ENCODE measurements at places on chromosomes 5 and 9.
A peak's percentile ranks its signal among the peaks of the same experiment; 100 is the strongest.

GRCh38 chr9:124500028-124500795 is 7.0 kb downstream of the NR5A1 start:
- no peak for DNase-seq

GRCh38 chr9:72925126-72925789 is 27.6 kb downstream of the ALDH1A1 start:
- DNase-seq: no peak

- no peak for DNase-seq
Observed at GRCh38 chr5:150190503-150190979, 679 bp downstream of the SLC6A7 start.

GRCh38 chr5:128237000-128237399 is 153.4 kb downstream of the SLC12A2 start:
- DNase-seq: no peak

GRCh38 chr5:173745557-173745956 is 129.1 kb upstream of the BOD1 start:
- no peak for DNase-seq

DNA sequence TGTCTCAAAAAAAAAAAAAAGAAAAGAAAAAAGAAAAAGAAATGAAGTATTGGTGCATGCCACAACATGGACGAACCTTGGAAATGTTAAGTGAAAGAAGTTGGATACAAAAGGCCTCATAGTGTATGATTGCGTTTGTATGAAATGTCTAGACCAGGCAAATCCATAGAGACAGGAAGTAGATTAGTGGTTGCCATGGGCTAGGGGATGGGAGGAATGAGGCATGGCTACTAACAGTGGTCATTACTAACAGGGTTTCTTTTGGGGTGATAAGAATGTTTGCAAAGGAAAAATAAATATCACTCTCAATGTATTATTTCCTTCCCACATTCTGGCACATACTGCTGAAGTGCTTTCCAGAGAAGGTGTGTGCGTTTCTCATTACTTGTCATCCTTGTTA is 44.1 kb downstream of the UGCG start:
- DNase-seq: no peak

GRCh38 chr9:114231273-114231672 is 75.9 kb downstream of the COL27A1 start:
- no peak for DNase-seq

- DNase-seq: no peak
Observed at GRCh38 chr5:35067985-35068384, 20.2 kb upstream of the AGXT2 start.

DNA sequence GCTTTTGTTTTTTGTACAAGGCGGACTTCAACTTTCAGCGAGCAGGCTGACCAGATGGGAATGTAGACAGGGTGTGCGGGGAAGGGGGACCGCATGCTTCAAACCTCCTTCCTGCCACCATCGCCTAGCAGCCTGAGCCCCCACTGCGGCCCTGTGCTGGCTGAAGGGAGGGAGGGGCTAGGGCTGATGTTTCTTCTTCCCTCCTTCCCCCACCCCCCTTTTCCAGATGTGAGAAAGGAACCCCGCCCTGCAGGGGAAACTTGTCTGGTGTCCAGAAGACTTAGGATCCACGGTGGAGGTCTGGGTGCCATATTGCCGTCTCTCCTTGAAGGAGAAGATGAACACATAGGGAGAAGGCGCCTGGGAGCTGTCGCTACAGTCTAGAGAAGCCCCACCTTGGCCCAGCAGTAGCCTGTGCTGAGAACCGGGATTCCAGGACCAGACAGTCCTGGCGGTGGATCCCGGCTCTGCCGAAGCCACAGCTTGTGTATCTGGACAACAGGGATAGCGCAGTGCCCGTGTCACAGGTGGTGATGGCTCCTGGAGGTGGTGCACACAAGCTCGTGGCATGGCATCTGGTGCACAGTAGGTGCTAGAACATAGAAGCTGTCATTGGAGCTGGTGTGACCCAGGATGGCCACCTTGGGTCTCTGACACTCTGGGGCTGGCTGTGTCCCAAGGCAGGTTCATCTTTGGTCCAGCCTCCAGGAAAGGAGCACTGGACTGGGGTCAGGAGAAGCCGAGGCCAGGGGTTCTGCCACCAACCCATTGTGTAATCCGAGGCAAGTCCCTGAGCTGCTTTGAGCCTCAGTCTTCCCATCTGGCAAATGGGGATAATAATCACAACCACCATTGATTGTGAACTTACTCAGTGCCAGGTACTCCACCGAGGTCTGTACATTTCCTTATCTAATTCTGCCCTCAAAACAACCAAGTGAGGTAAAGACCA is 205.6 kb downstream of the C9orf50 start:
- no peak for DNase-seq

DNA sequence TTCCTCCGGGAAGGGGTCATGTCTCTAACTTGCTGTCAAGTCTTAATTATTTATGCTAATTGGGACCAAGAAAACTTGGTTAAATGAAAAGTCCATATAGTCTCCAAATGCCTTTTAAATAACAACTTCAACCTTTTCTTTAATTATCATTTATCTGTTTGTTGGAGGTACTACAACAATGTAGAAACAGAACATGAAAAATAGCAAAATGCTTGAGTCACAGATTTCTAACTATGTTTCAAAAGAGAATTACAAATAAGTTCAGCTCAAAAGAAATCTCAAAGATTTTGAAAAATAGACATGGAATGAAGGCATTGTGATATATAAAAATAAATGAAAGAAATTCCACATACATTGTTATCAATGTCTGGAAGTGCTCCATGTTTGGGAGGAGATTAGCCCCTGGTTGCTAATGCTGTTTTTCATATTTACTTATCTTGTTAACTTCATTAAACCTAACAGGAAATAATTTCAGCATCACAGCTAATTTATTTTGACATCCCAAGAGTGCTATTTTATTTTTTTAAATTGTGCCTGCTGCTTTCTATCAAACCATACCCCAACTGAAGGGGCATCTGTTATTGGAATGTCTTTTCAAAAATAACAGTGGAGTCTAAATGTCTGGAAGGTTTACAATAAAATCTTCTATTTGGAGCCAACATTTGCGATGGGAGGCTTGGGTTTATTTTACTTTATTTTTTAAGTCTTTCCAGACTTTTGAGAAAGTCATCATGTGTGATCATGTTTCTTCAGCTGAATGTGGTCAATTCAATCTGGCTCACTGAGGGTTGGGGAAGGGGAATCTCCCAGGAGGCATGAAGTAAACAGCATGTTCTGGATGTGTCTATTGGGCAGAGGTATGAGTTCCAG is 53.1 kb upstream of the ANKRD55 start:
- no peak for DNase-seq

DNA sequence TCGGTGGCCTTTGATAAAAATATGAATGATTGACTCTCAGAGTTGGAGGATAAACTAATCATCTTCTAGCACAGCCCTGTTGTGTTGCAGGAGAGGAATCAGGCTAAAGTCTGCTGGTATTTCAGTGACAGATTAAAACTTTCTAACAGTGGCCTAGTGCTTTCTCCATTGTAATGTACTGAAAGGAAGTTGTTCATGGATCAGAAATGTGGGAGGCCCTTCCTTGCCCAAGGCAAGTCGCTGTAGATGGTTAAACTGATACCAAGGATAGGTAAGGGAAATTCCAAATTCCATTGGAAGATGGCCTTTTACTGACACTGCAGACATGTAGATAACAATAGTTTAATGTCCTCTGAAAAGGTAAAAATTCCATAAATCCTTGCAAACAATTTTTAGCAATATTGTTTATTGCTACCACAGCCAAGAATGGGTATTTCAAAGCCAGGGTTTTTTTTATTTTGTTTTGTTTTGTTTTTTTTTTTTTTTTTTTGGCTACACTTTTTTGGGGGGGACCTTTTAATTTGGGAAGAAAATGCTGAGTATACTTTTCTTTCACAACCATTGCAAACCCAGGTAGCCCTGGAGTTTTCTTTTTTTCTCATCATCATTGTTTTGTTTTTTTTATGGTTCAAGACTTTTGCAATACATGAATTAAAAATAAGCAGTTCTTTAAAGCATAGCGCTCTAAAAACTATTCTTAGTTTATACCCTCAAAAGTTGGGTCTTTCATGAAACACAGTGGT is 35.5 kb downstream of the WDR36 start:
- DNase-seq: no peak

DNA sequence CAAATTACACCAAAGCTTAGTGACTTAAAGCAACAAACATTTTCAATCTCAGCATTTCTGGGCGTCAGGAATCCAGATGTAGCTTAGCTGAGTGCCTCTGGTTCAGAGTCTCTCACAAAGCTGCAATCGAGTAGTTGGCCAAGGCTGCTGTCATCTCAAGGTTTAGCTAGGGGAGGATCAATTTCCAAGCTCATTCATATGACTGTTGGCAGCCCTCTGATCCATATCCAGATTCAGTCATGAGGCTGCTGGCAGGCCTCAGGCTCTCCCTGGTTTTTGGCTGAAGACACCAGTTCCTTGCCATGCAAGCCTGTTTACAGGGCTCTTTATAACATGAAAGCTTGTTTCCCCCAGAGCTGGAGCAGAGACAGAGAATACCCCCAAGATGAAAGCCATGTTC is 419.5 kb upstream of the TLE4 start:
- no peak for DNase-seq

GRCh38 chr5:61697809-61698558 is 365.9 kb downstream of the ZSWIM6 start:
- DNase-seq: no peak

DNA sequence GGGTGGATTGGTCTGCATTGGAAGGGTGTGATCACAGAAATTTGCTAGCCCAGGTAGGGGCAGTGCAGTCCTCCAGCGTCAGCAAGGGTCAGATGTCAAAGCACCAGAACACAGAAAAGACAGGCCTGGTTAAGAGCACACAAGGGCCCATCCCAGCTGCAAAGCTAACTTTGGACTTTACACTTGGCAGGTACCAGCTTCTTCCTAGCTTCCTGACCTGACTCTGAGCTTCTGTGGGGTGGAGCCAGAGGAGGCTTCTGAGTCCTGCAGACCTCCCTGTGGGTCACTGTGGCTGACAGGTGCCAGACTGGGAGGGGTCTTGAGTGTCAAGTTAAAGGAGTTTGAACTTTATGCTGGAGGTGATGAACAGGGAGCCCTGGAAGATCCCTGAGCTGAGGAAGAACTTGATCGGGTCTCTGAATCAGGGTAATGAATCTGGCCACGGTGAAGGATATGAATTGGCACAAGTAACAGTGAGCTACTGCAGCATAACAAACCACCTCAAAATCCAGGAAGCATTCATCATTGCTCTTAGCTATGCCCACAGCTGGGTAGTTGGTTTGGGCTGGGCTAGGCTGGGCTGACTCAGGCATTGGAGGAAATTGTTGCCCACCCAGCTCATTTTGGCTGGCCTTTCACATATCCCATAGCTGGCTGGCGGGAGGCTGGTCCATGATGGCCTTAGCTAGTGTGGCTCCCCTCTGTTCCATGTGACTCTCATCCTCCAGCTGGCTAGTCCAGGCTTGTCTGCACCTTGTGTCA is 63.4 kb downstream of the BARX1 start:
- DNase-seq: no peak

DNA sequence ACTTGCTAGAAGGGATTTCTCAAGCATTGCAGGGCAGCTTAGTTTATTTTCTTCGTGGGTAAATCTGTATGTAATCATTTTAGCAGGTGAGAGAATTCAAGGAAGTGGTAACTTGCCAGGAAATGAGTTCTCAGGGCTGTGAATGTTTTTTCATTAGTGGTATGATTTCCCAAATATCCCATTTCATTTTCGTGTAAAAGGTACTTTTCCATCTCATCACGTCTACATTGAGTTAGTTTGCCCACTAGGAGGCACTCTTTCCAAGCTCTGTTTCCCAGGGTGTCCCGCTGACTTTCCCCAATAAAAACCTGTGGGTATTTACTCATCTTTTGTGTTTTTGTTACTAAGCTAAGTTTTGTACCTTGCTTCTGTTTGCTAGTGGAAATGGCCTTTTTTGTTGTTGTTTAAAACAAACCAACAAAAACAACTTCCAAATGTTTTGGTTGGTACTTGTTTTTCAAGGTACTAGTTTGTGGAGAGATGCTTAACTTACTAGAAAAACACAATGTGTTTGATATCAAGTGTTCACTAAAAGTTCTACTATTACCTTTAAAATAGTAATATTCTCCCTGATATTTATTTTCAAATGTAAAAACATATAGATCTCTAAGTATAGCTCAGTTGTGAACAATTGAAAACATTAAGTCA is 373.6 kb downstream of the ADGRV1 start:
- peak; percentile 6 for DNase-seq

DNA sequence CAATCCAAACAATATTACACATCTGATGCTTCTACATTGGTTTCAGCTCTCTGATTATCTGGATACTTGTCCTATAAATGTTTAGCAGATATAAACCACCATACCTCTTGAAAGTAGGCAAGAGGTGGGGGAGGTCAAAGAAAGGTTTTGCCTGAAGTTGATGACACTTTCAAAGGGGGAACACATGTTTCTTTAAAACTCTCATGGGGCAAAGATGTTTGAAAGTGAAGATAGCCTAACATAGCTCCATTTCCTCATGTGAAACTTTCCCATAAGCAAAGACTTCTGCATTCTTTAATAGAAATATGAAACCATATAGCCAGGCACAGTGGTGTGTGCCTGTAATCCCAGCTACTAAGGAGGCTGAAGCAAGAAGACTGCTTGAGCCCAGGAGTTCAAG is 62.1 kb downstream of the CETN3 start:
- DNase-seq: no peak

GRCh38 chr5:17805227-17805825 is 171.1 kb downstream of the TAF11L14 start:
- DNase-seq: no peak

DNA sequence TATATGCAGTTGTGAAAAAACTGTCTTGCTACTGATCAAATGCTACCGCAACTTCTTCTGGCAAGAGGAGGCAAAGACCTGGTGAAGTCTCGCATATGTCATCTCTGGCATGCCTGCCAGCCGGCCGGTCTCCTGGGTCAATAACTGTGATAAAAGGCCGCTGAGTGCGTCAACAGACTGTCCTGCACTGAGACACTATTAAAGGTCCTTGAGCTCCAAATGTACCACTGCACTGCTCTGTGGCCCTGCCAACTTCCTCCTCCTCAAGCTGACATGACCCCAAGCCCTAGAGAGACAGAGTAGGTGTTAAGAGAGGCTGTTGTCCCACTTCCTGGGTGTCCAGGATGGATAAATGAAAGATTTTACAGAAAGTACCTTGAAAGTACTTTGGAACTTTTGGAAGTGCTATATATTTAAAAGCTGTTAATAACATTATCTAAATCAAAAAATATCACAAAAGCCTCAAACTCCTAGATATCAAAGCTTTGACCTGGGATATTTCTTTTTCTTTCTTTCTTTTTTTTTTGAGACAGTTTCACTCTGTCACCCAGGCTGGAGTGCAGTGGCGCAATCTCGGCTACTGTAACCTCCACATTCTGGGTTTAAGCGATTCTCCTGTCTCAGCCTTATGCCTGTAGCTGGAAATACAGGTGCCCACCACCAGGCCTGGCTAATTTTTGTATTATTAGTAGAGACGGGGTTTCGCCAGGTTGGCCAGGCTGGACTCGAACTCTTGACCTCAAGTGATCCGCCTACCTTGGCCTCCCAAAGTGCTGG is 31.5 kb downstream of the RAPGEF1 start:
- DNase-seq: no peak

DNA sequence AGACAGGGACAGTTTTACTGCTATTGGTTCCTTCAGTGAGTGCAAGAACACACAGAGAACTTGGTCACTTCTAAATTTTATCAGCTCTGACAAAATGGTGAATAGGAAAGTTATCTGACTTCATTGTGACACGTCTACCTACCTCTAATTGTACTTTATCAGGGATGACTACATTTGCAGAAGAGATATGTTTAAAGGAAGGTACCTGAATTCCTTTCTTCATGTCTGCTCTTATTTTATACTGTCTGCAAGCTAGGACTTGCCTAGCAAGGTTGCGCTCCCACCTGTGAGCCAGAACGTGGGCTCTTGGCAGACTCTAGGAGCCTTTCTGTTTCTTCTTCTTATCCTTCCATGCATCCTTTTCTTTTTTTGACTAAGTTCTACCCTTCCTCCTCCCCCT is 1.6 kb downstream of the SLC27A6 start:
- no peak for DNase-seq
